Retina (tissue), 1 donor: ENCODE measurements at places on chromosomes 11 and 22.
A peak's percentile ranks its signal among the peaks of the same experiment; 100 is the strongest.

- DNase-seq = no peak
Observed at GRCh38 chr22:20031732-20032406, 11.0 kb downstream of the TANGO2 start.

- DNase-seq = no peak
Observed at GRCh38 chr22:22487869-22488597, 20.5 kb downstream of the ZNF280B start.

- no peak for DNase-seq
Observed at GRCh38 chr11:131823772-131824171, 453.4 kb downstream of the NTM start.

DNA sequence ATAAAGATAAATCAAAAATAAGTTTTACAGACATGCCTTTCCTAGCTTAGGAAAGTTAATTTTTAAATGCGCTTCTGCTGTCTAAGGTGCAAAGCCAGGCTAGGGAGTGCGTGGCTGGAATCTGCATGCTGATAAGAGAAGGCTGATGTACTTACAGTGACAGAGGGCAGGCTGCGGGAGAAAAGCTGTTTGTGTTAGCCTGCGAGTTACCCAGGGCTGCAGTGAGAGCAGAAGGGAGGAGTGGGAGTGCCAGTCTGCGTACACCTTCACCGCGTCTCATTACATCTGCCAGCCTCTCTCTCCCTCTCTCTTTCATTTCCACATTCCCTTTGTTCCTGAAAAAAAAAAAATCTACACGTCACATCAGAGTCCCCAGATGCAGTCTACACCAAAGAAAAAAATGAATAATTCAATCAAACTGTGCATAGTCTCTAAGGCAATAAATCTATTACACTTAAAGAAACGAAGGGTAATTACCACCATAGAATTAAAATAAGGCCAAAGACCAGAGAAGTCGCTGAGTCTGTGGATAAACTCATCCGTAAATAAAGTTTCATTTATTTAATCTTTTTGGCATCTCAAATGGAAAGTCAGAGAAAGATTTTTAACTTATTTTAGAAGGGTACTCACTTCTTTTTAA is 126.4 kb upstream of the C11orf58 start:
- peak; percentile 79 for DNase-seq

DNA sequence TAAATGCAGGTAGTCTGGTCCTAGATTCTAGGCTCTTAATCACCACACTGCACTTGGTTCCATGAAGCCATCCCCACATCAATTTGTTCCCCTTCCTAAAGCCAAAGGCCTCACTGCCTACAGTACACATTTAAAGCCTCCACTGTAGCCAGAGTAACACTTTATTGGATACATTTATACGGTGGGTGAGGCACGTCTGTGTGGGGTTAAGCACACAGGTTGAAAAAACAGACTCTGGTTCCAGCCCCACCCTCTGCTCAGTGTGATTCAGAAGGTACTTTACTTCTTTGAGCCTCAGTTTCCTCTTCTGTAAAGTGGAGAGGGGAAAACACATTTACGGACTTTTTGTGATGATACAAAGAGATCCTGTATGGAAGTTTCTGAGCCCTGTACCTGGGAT is 22.5 kb downstream of the DSCAML1 start:
- DNase-seq = no peak

- DNase-seq = no peak
Observed at GRCh38 chr11:86180851-86181250, 63.7 kb upstream of the EED start.

GRCh38 chr11:72305077-72305476 is 61.1 kb upstream of the PHOX2A start:
- DNase-seq = no peak

- no peak for DNase-seq
Observed at GRCh38 chr11:62689421-62690183, at the start of gene LRRN4CL. LRRN4CL (minus strand) TSS chr11:62689530; CDS start chr11:62688508, 1,022 bp downstream.

DNA sequence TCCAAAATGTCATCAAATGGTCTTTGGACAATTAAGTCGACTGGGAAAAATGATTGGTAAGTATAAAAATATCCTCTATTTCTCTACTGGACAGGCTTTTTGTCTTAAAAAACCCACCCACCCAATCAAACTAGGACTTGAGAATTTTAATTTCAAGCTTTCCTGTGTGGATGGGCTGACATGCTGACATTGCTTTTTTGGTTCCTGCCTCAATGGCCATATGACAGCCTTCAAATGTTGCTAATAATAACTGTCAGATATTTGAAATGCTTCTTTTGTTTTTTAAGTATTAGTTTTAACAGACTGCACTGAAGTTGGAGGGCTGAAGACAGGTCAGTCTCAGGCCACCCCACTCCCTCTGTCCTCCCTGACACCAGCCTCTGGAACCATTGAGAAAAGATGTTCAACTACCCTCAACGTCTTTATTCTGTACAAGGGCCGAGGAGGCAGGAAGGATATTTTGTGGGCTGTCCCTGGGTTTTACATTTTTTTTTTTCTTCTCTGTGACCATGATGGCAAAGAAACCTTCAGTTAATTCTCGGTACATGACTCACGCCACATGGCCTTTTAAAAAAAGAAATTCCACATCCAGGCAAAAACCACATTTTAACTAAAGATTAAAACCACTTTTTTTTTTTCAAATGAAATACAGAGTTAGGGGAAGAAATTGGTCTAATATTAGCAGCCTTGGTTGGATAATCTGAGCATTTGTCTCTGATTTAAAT is 130.4 kb downstream of the SLC1A2 start:
- DNase-seq = no peak

GRCh38 chr22:37803639-37804351 is 3.9 kb upstream of the GCAT start:
- DNase-seq = peak; percentile 75

DNA sequence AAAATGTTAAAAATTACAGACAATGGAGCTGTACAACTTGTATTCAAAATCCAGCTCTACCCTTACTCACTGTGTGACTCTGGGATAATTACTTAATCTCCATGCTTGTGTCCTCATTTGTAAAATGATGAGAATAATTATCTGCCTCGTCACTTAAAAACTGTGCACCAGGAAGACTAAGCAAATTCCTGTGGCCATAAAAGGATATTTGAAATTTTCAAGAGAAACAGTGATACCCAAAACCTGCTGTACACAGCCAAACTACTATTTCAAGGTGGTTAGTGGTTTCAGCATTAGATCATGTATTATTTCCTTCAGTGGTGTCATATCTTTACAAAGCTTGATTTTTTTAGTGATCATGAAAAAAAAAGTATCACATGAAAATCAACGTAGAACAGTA is 136.9 kb downstream of the METTL15 start:
- DNase-seq = no peak

- no peak for DNase-seq
Observed at GRCh38 chr11:79026803-79027445, 413.9 kb downstream of the TENM4 start.

DNA sequence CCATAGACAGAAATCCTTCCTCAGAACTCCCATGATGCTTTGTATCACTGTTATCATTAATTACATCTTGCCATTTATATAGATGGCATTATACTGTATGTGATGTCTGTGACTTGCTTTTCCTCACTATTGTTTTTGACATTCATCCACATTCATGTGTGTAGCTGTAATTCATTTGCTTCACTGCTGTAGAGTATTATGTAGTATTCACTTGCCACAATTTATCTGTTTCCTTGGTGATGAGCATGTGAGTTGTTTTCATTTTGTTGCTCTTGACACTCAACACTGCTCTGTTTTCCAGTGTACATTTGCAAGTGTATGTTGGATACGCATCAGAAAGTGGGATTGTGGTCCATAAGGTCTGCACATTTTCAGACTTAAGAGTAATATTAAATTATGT is 328.6 kb upstream of the C11orf87 start:
- no peak for DNase-seq

- DNase-seq = no peak
Observed at GRCh38 chr11:35554491-35555437, 29.3 kb upstream of the PAMR1 start.

- no peak for DNase-seq
Observed at GRCh38 chr22:31279821-31280505, 12.3 kb downstream of the PIK3IP1 start.

- no peak for DNase-seq
Observed at GRCh38 chr11:6574816-6575715, 28.4 kb downstream of the RRP8 start.

- peak; percentile 50 for DNase-seq
Observed at GRCh38 chr11:96178049-96178886, 164.7 kb downstream of the MAML2 start.

DNA sequence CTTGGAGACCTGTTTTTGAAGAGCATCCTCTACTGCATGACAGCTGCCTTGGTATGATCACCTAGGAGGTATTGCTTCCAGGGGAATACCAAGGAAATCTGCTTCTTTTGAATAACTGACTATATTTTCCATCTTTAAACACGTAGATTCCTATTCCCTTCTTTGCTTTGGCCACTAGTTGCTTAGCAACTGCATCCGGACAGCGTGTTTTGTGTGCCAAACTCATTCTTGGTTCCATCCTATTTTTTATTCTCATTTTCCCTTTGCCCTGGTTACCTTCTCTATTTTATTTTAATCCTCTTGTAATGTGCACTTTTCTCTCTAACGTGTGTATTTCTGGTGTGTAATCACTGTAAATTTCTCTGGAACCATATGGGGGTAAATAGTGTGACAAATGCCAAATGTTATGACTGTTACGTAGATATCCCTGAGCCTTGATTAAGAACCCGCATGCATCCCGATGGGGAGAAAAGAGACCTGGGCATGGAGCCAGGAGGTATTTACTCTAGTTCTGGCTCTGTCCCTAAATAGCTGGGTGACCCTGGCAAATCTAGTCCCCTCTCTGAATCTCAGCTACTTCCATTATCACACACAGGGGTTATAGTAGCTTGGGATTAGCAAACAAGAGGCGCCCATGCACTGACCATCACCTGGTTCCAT is 241.7 kb downstream of the MIAT start:
- DNase-seq = no peak

DNA sequence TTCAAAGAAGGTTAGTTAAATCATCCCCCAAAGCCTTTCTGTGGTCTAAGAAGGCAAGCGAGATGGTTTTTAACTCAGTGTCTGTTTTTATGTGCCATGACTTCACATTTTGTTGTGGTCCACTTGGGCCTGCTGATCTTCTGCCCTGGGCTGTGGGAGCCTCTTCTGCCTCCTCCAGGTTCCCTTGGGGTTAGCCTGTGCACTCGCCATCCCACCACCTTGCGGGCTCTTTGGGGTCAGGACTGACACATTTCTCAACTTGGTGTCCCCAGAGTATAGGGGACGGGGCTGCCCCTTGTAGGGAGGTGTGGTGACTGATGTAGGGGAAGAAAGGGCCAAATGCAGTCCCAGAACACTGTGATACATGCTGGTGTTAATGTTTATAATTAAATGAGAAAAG is 207.0 kb downstream of the TBC1D22A start:
- no peak for DNase-seq

DNA sequence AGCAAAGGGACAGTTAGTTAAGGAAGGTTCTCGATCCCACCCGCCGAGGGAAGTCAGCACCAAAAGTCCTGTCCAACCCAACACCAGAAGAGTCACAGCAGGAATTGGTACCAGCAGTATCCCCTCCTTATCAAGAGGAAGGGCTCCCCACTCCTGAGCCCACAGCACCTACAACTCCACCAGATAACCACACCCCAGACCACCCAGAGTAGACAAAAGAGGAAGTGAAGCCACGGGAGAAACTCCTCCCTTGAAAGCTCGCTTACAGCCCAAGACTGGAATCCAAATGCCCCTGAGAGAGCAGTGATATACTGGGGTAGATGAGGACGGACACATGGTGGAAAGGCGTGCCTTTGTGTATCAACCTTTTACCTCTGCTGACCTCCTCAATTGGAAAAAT is 7.3 kb upstream of the CD5 start:
- no peak for DNase-seq

DNA sequence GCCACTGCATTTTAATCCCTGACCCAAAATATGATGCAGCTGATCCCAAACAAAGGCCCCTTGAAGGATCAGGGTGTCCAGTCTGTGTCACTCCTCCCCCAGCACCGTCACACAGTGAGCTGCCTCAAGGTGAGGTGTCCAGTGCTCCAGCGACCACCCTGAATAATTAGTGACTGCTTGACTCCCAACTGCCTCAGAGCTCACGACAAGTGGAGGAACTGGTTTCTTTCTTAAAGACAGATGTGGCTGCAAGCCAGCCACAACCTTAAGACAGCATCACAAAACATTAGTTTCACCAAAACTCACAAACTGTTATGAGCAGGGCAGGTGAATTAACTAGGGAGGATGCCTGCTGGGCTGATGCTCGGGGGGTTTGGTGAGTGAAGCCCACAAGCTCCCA is 74.6 kb downstream of the PIWIL3 start:
- DNase-seq = no peak

GRCh38 chr22:32620992-32621391 is 146.4 kb downstream of the FBXO7 start:
- DNase-seq = no peak

DNA sequence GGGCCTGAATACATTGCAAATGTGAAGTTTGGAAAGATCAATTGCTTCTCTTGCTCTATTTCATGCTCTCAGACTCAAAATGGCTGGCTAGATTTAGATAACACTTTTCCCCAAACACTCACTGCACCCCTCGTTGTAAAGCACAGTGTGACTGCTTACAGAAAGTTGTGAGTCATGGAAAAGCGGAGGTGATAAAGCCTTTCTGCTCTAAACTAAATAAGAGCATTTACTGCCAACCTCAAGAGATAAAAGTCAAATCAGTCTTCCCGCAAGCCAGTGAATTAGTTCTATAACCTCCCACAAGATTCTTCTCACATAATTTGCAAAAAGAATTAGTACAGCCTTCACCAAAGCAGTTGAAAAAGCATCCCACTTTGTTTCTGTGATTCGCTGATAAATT is 168.7 kb downstream of the WT1 start:
- no peak for DNase-seq

DNA sequence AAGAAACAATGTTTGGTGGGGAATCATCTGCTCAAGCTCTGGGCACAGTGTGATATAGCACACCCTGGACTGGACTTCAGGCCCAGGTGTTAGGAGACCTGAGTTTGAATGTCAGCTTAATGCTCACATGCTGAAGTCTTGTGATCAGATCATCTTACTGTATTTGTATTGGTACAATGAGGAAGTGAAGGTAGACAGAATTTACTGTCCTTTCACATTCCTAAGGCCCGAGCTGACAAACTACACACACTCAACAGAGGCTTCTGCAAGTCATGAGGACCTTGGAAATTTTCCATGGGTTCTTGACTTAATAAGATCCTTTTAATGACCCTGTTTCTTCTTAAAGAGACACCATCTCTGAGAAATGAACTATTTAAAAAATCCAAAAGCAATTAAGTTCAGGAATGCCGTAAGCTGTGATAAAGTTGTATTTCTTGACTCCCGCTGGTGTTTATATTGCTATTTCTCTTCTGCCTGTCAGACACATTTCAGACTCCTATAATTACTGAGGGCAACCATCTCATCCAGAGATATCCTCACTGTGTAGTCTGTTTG is 802.0 kb downstream of the DLG2 start:
- no peak for DNase-seq

GRCh38 chr22:47571616-47572015 is 809.2 kb downstream of the TBC1D22A start:
- DNase-seq = no peak
